ENCODE measurements at places on chromosomes 5 and 9.

DNA sequence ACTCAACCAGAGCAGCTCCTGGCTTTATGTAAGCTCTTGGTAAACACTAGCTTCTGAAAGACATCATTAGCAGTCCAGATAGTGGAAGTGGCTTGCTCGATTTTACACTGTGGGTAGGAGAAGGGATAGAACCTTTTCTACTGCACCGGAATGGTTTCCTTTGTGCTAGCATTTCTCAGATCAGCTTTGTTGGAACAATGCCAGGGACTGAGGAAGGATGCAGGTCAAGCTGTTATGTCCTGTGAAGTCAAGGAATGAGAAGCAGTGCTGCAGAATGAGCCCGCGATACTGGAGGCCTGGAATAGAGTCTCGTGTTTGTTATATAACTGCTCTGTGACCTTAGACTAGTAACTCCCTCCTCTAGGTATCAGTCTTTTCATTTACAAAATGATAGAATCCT is 233.6 kb downstream of the GABRB2 start:
- no peaks in the 10 kb centered on the region for H3K36me3 ChIP-seq
- no peak for DNase-seq
- H3K27ac ChIP-seq = no peak overlapping the region
- H3K4me1 ChIP-seq = no peaks in the 10 kb centered on the region
- H3K4me3 ChIP-seq = no peak overlapping the region
- H3K27me3 ChIP-seq = no peaks in the 10 kb centered on the region

DNA sequence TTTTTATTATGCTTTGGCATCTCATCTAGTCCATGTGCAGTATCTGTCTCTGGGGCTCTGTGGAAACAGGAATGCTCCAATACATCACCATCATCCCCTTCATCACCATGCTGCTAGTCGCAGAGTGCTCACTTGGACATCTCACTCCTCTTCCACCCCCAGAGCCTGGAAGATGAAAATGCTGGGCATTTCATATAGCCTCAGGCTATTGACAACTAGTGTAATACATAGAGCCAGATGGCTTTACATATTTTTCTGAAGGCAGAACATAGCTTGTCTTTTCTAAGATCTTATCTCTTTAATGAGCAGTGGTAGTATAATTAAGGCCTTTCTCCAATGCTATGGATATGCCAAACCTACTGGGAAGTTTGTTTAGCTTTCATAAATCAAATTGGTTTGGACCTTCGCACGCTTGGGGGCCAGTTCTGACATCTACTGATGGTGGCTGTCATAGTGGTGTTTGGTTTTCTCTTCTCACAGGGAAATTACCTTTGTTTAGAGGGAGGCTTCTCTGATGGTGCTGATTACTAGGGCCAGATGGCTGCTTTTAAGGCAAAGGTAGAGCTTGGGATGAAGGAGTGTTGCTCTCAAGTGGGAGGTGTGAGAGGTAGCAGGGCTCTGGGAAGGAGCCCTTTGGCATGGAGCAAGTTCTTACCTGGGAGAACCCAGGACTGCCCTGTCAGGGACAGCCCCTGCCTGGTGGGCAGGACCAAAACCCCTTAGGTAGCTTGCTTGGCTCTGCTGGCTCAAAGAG is 63.1 kb upstream of the CXCL14 start:
- H3K4me1 ChIP-seq = no peaks in the 10 kb centered on the region
- H3K4me3 ChIP-seq = no peak overlapping the region
- no peaks in the 10 kb centered on the region for H3K27me3 ChIP-seq
- H3K27ac ChIP-seq = no peak overlapping the region
- H3K36me3 ChIP-seq = no peaks in the 10 kb centered on the region

DNA sequence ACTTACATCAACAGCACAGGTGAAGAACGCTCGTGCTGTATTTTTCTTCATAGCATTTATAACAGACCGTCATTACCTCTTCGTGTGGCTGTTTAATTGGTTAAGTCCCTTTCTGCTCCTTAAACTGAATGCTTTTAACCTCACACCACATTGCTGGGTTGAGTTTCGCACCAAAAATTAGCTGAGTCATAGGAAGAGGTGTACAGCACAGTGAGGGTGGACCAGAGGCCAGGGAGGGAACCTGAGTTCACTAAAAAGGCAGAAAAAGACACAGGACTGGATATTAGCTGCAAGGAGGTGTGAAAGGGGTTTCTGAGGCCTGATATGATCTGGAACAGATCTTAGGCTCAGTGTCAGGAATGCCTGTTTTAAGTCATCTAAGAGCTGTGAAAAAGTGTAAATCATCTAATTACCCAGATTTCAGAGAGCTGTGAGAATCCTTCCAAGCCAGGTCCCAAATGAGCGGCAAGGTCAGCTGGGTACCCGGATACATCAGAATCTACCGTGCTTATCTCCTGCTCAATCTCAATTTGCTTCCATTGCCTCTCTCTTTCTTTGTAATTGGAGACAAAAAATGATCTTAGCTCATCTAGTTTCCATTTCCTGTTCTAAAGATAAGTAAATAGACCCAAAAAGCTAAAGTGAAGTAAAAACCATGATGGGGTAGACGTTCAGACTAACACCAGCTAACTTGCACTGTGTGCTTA is 7.1 kb upstream of the CFAP90 start:
- no peaks in the 10 kb centered on the region for H3K36me3 ChIP-seq
- H3K27me3 ChIP-seq = no peaks in the 10 kb centered on the region
- H3K27ac ChIP-seq = no peak overlapping the region
- DNase-seq = no peak
- no peak overlapping the region for H3K4me3 ChIP-seq

GRCh38 chr5:33857037-33857436 is 34.8 kb downstream of the ADAMTS12 start:
- H3K36me3 ChIP-seq = no peaks in the 10 kb centered on the region
- H3K4me3 ChIP-seq = no peak overlapping the region
- H3K27me3 ChIP-seq = no peaks in the 10 kb centered on the region
- H3K27ac ChIP-seq = no peak overlapping the region
- peaks cover 4% of the 10 kb centered on the region for H3K4me1 ChIP-seq

- no peak overlapping the region for H3K4me3 ChIP-seq
- H3K27me3 ChIP-seq = no peaks in the 10 kb centered on the region
- no peak overlapping the region for H3K27ac ChIP-seq
- H3K36me3 ChIP-seq = no peaks in the 10 kb centered on the region
These were observed 20.1 kb upstream of the IFNB1 start for GRCh38 chr9:21097817-21098216.

- H3K27me3 ChIP-seq = no peaks in the 10 kb centered on the region
- no peak overlapping the region for H3K4me3 ChIP-seq
- no peaks in the 10 kb centered on the region for H3K4me1 ChIP-seq
- H3K36me3 ChIP-seq = no peaks in the 10 kb centered on the region
- DNase-seq = no peak
These were observed 989.8 kb downstream of the TLE1 start for GRCh38 chr9:80699511-80699998.

GRCh38 chr5:6721442-6721841 is 8.2 kb downstream of the TENT4A start:
- no peaks in the 10 kb centered on the region for H3K36me3 ChIP-seq
- DNase-seq = no peak
- no peak overlapping the region for H3K4me3 ChIP-seq
- no peaks in the 10 kb centered on the region for H3K27me3 ChIP-seq

DNA sequence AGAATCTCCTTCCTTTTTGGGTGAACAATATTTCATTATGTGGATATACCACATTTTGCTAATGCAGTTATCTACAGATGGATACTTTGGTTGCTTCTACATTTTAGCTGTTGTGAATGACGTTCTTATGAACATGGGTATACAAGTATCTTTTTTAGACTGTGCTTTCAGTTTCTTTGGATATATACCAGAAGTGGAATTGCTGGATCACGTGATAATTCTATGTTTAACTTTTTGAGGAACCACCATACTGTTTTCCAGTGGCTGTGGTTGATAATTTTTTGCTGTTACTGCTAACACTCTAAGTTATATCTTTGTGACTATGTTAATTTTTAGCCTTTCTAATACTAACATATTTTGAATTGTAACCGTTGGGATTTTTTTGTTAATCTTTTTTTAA is 12.5 kb downstream of the WDR70 start:
- no peak overlapping the region for H3K4me3 ChIP-seq
- H3K27me3 ChIP-seq = no peaks in the 10 kb centered on the region
- no peaks in the 10 kb centered on the region for H3K4me1 ChIP-seq
- no peaks in the 10 kb centered on the region for H3K36me3 ChIP-seq
- no peak overlapping the region for H3K27ac ChIP-seq

DNA sequence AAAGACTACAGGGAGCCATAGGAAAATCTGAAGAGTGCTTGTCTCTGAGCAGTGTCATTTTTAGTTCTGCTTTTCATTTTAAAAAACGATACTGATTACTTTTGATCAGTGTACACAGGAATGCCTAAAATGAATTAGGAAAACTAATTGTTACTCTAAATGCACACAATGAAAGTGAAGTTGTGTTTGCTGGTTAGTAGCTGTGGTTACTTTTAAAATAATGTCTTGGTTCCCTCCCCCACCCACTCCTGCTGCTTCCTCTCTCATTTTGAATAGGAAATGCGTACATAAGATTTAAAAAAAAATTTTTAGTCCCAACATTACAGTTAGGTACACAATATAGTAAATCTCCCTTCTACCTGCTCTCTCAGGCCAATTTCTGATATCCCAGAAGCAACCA is 47.5 kb upstream of the PLPP1 start:
- DNase-seq = no peak
- H3K4me3 ChIP-seq = no peak overlapping the region
- H3K4me1 ChIP-seq = 0 out of 2 replicates have a peak, but pooled peaks cover 1% of the 10 kb centered on the region

GRCh38 chr5:159750226-159750625 is 166.1 kb upstream of the ADRA1B start:
- H3K4me1 ChIP-seq = no peaks in the 10 kb centered on the region
- H3K36me3 ChIP-seq = no peaks in the 10 kb centered on the region
- H3K27ac ChIP-seq = no peak overlapping the region
- DNase-seq = no peak
- H3K4me3 ChIP-seq = no peak overlapping the region

DNA sequence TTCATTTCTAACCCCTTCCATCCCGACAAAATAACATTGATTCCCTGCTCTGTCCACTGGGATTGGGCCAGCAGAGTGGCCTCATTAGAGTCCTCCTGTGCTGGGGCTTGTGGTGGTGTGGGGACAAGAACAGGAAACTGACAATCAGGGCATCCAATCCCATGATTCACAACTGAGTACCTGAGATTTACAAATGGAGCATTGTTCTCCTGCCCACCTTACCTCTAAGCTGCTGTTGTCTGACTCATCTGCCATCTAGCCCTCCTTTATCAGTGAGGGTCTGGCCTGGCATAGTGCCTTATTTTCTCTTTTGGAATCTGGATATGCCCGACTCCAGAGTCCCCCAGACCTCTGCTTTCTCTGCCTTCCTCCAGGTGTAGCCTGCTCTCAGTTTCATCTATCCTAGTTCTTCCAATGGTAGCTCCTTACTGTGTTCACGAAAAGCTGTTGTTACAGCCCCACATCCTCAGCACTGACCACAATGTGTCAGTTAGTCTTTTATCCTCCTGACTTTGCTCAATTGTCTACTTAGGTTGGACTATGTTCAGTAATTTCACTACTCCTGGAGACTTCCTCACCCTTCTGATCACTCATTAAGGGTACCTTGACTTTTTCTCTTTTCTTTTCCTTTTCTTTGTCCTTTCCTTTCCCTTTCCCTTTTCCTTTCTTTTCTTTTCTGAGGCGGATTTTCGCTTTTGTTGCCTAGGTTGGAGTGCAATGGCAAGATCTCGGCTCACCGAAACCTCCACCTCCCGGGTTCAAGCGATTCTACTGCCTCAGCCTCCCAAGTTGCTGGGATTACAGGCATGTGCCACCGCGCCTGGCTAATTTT is 13.4 kb downstream of the WNT8A start:
- no peak overlapping the region for H3K27ac ChIP-seq
- H3K36me3 ChIP-seq = no peaks in the 10 kb centered on the region
- no peak for DNase-seq

GRCh38 chr5:30539004-30539634 is 654.4 kb upstream of the CDH6 start:
- no peak for DNase-seq
- no peak overlapping the region for H3K4me3 ChIP-seq
- no peak overlapping the region for H3K27ac ChIP-seq
- no peaks in the 10 kb centered on the region for H3K4me1 ChIP-seq

DNA sequence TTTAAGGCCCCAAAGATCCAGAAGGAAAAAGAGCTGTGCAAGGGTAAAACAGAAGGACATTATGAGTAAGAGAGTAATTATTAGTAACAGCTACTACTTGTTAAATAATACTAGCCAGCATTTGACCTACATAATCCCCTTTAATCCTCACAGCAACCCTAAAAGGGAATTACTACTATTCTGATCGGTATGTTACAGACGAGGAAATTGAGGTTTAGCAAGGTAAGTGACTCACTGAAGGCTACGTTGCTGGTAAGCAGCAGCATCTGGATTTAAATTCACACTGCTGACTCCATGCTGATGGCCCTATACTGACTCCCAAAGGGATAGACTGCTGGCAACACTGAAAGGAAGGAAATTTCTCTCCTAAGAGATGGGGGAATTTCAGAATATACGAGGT is 3.7 kb upstream of the FSD1L start:
- no peak for DNase-seq
- H3K27ac ChIP-seq = no peak overlapping the region
- no peak overlapping the region for H3K4me3 ChIP-seq
- H3K4me1 ChIP-seq = no peaks in the 10 kb centered on the region
- no peaks in the 10 kb centered on the region for H3K36me3 ChIP-seq

DNA sequence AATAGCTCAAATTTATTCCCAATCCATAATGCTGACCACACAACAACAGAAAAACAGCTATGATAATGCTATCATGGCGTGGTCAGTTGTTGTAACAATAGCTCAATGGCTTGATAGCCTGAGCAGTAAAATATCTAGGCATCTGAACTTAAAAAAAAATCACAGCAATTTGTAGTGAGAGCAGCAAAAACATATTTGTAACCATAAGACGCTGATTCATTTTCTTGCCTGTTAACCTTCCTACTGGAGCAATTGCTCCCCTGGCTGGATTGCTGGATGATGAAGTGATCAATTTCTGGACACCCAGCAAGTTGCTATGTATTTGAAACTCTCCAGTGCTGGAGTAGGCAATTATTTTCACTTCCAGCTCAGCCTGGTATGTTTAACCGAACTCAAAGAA is 115.1 kb downstream of the PCSK1 start:
- no peak overlapping the region for H3K27ac ChIP-seq
- peaks cover 1% of the 10 kb centered on the region for H3K4me1 ChIP-seq
- no peak for DNase-seq
- no peak overlapping the region for H3K4me3 ChIP-seq
- no peaks in the 10 kb centered on the region for H3K36me3 ChIP-seq

DNA sequence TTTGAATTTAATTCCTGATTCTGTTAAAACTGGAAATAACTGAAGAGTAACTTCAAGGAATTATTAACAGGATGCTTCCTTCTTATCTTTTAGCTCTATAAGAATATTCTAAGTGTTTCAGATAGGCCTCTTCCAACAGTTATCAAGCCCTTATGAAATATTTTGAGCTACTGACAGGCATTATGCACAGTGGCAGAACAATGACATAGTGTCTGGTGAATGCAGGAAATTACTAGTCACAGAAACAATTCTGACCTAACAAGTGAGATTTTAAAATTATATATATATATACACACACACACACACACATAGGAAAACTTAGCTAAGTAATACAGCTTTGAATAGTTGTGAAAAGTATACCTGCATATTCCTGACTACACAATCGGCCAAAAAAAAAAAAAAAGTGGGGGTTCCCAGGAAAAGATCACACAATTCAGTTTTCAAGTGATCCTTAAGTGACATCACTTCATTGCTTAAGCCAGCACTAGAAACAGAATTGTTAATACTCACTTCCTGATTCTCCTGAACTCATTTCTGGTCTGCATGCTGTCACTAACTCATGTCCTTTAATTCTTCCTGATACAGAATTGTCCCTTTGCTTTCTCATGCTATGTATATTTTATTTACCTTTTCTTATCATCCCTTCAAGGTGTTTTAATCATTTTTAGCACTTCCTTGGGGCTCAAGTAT is 77.3 kb downstream of the SLC25A46 start:
- H3K27ac ChIP-seq = no peak overlapping the region
- no peaks in the 10 kb centered on the region for H3K27me3 ChIP-seq
- no peak overlapping the region for H3K4me3 ChIP-seq
- DNase-seq = no peak
- H3K4me1 ChIP-seq = no peaks in the 10 kb centered on the region

Data from iPS DF 6.9 (cell line).